ENCODE measurements at places on chromosomes 7 and 10.

GRCh38 chr7:136865777-136866176 lies 2.7 kb upstream of the CHRM2 start:
- no peak for DNase-seq

DNA sequence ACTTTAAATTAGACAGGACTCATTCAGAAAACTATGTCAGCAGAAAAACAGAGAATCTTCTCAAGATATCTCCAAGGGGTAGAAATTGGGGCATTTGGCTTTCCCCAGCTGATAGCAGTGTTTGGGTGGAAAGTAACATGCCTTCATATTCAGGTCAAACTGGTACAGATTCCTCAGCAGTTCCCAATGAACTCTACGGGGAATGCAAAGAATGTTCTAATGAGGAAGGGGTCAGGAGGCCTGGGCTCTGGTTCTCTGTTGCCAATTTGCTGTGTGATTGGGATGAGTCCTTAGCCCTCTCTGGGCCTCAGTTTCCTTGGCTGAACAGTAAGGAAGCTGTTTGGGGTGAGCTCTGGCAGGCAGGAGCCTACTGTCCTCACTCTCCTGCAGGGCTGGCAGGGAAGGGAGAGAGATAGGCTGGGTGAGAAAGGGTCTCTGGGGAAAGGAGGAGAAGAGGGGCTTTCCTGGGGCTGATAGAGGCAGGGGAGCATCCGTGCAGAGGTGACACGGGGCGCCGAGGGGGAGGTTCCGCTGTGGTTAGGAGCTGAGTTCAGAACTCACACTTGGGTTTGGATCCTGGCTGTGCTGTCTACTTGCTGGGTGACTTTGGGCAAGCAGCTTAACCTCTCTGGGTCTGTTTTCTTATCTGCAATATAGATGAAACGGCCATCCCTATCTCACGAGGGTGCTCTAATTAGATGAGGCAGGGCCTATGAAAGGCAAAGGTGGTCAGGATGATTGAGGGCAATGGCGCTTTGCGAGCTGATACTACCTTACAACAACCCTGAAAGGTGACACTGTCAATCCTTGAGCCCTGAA lies 45.1 kb downstream of the SPOCK2 start:
- no peak for DNase-seq

GRCh38 chr10:126939706-126940105 lies 34.5 kb downstream of the DOCK1 start:
- no peak for DNase-seq

- no peak for DNase-seq
Measured at GRCh38 chr10:1978584-1978983, 241.3 kb upstream of the ADARB2 start.

DNA sequence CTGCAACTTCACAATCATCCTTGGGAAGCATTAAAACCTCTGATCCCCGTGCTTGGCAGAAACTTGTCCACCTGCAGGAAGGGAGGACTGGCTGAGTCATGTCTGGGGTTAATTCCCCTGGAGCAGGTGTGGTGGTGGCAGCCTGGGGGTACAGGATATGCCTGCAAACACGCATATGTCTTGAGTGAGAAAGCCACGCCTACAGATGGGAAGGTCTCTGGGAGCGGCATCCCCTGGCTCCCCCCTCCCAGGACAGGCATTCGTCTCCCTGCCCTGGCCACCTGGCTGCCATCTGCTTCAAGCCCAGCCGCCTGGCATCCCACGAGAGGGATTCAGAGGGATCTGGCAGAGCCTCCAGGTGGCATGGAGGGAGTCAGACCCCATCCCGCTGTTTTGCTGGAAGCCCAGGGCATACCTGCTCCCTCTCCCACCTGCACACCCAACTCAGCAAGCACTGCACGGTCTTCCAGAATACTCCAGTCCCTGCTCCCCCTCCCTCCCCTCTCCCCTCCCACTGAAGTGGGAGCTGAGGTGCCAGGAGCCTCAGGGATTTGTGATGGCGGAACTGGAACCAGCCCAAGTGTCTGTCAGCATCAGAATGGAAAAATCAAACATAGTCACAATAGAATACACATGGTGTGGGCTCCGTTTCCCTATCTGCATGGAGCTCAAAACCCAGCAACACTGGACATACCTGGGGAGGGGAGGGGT lies 61.0 kb downstream of the CAMK2B start:
- no peak for DNase-seq

DNA sequence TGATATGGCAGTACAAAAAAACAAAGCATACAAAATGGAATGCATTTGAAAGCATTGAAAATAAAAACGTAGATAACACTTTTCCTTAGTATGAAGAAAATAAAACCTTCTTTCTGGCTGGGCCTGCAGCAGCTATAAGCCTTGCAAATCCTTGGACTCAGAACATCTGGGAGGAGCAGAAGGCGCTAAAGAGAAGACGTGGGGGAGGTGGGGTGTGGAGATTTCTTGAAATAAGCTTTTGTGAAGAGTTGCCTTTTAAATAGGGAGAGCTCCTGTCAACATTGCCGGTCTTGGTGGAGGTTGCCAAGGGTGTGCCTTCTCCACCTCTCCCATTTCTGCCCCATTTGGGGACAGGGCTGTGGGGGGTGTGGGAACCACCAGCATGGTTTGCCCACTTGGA lies 128.7 kb downstream of the TMEM178B start:
- DNase-seq: no peak

DNA sequence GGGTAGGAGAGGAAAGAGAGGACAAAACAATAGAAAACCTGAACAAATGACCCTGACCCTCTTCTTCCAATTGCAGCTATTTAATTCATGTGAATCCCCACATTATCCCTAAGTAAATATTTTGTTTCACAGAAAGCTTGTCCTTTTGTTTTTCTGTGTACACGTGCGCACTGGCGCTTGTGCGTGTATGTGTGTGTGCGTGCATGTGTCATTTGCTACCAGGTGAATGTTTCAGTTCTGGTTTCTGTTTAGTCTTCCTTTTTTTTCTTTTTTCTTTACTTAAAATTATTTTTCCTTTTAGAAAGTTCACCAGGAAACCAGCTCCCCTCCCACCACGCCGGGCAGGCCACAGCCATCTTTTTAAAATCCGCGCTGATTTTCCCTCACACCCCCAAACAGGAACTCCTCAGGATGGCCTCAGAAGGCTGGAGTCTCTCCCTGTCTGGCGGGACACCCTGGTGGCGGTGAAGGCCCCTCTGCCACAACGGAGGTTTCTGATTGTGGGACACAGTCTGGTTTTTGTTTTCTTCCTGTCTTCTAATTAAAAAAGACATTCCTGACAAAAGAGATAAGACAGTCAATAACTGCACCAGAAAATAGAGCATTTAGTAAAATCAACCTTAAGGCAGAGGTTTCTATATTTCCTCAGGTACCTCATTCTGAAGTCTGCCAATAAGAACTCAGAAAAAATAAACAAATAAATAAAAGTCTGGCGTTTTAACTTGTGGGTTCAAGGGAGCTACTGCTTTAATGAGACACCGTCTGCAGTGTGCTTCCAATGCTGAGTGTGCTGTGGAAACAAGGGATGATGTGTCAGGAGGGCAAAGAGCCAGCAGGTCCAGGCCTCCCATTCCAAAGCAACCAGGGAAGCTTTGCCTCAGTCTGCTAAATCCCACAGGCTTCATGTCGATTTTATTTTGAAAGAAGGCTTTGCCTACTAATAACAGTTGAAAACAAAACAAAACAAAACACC lies 17.4 kb downstream of the IRF5 start:
- DNase-seq: no peak

DNA sequence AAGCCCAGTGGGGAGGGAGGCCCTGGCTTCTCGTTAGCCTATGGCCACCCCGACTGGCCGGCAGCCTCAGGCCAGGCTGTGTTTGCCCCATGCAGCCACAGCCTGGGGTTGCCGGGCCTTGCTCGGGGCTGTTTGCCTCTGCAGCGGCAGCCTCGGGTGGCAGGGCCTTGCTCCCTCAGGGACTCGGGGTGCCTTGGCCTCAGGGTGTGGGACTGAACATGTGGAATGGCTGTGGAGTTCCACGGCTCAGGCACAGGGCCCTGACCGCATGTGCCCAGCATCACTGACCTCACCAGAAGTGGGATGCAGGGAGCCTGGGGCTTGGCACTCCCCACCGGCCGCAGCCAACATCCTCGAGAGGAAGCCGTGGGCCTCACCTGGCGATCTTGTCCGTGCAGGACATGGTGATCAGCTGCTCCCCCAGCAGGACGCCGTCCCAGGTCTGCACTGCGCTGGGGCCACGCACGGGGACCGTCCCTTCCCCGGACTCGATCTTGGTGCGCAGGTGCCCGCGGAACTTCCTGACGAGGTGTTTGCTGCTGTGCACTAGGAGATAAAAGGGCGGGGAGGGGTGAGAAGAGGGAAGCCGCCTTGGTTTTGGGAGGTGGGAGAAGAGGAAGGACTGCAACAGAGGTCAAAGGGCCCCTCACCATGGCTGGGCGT lies 160.5 kb downstream of the WDR37 start:
- no peak for DNase-seq

GRCh38 chr10:34814223-34814912 lies 728 bp downstream of the PARD3 start:
- DNase-seq: no peak

DNA sequence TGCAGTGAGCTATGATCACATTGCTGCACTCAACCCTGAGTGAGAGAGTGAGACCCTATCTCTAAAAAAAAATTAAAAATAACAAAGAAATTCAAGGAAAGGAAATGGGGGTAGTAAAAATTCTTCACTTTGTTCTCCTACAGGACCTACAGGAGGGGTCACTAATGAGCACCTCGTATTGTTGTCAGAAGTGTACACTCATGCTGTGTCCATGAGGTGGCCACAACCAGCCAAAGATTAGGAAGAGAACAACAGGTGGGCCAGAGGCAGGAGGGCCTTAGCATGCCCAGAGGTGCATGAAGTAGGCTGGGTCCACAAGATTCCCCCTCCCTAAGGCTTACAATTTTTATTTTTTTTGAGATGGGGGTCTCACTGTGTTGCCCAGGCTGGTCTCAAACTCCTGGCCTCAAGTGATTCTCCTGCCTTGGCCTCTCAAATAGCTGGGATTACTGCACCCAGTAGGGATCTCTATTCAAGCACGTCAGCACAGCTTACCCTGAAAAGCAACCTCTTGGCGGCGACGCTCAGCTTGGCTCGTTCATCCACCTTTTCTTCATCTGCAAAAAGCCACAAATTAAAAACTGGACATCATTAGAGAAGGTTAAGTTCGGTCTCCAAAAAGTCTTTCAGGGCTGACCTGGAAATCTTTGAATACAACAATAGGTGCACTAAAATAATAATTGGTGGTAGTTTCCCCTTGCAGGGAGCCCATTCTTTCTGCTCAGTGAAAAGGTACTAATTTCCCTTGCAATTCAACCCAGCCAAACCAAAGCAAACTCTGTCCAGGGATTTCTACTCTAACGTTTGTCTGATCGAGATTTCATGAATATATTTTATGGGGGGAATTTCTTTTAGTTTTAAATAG lies 104.4 kb downstream of the SVIL start:
- no peak for DNase-seq

GRCh38 chr7:2929321-2930201 lies 85.5 kb upstream of the GNA12 start:
- DNase-seq: no peak

- DNase-seq: no peak
Measured at GRCh38 chr7:101739775-101740398, 77.5 kb upstream of the CUX1 start.

- no peak for DNase-seq
Measured at GRCh38 chr7:25196132-25196896, 32.0 kb downstream of the NPVF start.

DNA sequence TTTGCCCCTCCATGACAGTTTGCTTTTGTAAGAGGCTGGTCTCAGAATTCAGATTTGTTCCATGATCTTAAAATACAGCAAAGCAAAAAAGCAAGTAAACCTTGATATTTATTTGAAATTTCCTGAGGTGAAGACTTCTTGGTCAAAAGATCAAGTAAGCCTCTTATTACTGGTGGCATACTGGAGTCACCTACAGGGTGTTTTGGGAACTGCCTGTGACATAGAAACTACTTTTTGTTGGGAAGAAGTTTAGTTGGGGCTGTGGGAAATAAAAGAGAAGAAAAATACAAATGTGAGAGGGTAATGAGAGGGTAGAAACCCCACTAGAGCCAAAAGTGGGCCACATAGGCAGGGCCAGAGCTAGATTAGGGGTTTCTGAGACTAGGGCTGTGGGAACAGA lies 217.9 kb downstream of the OTUD1 start:
- DNase-seq: no peak

GRCh38 chr7:53542157-53542556 lies 506.7 kb downstream of the POM121L12 start:
- no peak for DNase-seq

GRCh38 chr7:477626-478220 lies 41.9 kb downstream of the PDGFA start:
- DNase-seq: no peak

DNA sequence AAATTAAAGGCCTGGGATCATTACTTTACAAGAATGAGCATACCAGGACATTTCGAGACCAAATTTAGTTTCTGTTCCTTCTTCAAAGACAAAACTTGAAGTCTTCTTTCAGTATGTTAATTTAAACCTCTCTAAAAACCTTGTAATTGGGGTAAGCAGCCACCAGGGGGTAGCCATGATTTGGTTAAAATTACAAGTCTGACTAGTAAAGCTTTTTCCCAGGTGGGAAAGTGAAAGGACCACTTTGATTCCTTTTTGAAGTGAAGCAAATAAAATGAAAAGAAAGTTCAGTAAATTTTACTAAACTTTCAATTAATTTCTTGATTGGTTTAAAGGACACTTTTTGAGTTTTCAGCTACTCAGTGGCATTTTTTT lies 294.3 kb downstream of the BBS9 start:
- DNase-seq: no peak

DNA sequence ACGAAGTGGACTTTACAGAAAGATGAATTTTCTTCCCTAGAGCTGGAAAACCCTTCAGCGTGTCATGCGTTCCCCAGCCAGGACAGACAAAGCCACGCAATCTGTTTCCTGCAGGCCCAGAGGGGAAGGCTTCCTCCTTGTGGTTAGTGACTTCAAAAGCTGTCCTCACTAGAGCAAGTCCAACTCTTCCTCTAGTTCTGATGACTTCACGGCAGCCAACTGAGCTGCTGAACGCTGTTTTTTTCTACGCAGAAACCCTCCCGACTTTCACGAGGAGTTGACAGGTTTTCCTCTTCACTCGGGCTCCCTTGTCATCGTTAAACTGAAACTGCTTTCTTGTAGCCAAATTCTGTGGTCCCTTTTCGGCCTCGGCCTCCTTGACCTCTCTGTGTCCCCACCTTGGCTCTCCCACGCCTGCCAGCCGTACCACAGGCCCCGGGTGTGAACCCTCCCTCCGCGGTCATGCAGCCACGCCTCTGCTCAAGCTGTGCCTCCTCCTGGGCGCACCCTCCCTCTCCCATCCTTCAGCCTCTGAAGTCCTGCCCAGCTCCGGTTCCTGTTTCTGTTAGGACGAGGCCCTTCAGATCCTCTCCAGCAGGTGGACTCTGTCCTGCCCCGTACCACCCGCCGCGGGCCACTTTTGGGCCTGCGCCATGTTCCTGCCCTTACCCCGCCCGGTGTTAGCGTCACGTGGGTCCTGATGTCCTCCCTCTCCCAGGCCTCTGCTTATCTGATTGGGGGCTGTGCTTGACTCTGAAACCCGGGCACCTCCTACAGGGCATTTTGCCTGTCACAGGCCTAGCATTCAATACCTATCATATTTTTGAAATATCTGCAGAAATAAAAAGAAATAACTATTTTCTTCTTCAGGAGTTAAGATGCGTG lies 39.3 kb downstream of the CUX1 start:
- DNase-seq: peak; percentile 68

Data from glomerular endothelial cell (primary cell).